Activated CD8-positive, alpha-beta memory T cell treated with anti-CD3 and anti-CD28 coated beads for 4 hours (primary cell): ENCODE measurements at places on chromosomes 12 and 14.

- no peak for DNase-seq
These were observed 149.4 kb downstream of the SNAPC1 start for GRCh38 chr14:61911574-61911973.

GRCh38 chr12:99959549-99960170 is 25.1 kb downstream of the ANKS1B start:
- DNase-seq, result no peak

DNA sequence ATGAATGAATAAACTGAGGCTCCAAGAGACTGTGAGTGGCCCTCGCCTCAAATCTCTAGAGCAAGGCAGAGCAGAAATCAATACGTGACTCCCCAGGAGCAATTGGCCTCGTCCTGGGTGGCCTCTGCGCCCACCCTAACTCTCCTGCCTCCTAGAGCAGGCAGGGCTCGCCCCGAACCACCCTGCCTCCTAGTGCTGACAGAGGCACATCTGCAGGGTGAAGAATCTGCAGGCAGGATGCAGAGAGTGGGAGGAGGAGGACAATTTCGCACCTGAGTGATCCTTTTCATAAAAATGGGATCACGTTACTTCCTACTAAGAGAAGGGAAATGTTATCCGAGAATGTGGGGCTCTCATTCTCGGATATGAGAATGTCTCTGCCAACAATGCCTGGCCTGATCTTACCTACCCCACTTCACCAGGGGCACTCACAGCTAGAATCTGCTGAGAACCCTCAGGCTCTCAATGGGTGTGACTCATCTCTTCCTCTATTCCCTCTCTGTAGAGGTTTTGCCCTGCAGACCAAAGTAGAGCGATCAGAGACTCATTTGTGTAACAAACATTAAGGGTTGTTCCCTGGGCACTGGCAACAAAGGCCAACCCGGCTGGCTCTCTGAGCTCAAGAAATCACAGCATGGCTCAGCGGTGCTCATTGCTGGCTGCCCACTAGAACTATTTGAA is 61.7 kb upstream of the BCL2L14 start:
- DNase-seq, result no peak

GRCh38 chr12:111523587-111524167 is 75.4 kb downstream of the ATXN2 start:
- DNase-seq, result no peak

DNA sequence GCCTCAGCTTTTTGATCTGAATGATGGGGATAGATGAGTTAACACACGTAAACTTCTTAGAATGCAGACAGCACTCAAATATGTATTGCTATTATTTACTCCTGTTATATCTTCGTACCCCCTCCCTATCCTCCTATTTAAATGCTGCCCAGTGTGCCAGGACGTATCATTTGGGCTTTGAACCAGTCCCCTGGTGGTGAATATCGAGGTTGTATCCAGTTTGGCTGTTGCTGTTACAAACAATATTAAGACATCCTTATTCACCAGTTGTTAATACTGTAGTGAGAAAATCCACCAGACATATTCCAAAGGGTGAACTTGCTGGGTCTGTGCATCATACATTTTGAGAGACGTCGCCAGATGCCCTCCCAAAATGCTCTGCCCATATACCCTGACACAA is 51.5 kb upstream of the FOXN3 start:
- DNase-seq, result no peak

DNA sequence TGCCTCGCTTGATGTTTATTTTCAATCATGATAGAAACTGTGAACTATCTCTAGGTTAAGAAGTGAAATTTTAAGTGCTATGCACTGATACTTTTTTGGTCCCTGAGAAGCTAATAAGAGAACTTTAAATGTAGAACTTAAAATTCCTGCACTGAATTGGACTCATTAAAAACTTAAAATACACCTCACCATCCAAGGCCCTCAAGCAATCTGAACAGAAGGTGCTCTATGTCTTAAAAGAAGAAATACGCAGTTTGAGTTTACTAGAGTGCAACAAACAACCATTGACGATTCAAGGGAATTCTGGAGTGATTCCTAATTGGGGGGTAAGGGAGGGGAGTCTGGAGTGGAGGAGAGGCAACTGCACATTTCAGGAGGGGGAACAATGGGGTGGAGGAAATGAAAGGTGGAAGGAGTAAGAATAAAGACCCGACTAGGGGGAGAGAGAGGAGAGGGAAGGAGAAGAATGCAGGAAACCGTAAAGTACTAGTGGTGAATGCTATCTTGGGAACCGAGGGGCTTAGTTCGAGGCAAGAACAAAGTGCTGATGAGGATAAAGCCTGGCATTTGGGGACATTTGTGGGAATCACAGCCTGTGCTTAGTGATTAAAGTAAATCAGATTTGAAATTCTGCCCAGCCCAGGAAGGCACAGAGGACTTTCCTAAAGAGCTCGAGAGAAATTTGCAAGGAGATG is 389.7 kb downstream of the AACS start:
- DNase-seq, result no peak

DNA sequence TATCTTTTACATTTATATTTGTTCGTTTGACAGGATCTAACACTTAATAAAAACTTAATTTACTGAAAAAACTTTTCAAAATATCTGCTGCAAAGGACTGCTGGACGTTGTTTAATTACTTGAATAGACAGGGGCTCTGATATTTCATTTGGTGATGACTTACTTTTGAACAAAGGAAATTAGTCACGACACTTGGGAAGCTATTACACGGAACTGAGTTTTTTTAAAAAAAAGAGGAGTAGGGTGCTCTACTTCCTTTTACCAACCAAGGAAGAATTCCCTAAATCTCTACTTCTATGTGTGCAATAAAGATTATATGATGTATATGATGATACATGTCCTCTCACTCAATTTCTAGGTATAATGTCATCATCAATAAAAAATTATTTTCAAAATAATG is 4.7 kb downstream of the FGD6 start:
- no peak for DNase-seq

DNA sequence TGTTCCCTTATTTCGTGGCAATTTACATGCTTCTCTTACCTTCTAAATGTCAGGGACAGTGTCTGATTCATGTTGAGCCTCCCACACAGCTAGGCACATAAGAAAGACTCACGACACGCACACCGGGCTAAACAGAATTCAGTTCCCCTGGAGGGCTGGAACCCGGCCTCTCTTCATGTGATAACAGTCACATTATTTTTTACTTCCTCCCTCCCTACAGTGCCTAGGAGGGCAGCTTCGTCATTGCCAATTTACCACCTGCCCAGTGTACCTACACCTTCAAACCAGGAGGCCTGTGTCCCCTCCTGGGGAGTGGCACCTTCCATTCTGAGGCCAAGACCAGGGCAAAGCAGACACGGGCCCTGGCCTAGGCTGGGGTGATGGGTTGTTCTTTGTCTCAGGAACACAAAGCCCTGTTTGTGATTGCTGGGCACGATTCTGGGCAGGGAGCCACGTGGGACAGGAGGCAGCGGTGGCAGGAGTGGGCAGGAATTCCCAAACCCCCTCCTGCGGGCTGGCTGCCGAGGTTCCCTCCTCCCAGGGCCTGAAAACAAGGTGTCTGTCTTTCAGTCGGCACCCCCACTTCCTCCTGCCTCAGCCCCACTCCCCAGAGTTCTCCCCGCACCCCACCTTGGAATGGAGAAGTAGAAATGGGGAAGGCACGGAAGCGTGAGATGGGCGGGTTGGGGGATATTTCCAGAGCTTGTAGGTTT is 6.8 kb upstream of the RASAL1 start:
- DNase-seq, result no peak

- DNase-seq, result no peak
These were observed 118.1 kb downstream of the CMAS start for GRCh38 chr12:22164139-22164538.

GRCh38 chr14:69574263-69574953 is at the start of gene CCDC177:
Gene CCDC177, minus strand, starts transcription at chr14:69574871. Its CDS starts 1,249 bp downstream, at chr14:69573622.
- peak; percentile 36 for DNase-seq

- DNase-seq, result no peak
These were observed 25.8 kb downstream of the KTN1 start for GRCh38 chr14:55605793-55606192.

- no peak for DNase-seq
These were observed 2.4 kb downstream of the GZMH start for GRCh38 chr14:24607081-24607480.

- no peak for DNase-seq
These were observed 13.7 kb upstream of the MED13L start for GRCh38 chr12:116291218-116291617.

DNA sequence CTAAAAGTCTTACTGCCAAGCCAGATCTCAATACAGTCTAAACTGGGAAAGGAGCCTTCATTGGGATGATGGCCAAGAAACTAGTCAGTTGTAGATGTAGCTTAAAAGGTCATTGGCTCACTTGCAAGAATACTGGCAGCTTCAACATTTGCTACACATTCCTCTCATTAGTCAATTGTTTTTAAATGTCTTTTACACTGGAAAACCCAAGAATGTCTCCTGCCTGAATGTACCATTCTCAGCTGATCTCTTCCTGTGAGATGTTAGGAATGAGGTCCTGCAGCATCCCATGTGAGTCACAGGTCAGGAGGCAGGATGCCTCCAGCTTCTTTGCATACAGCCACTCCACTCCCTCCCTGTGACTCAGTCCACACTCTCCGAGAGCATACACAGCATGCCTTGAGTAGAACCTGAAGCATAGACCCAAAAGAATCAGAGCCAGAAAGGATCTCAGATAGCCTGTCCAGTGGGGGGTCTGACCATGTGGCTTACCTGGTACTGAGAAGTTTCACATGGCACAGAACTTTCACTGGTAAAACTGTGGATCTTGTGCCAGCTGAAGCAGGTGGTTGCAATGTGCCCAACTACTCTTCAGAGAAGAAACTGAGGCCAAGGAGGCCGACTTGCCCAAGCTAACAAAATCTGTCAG is 56.0 kb upstream of the HECTD1 start:
- no peak for DNase-seq

- no peak for DNase-seq
These were observed 54.9 kb upstream of the SCN8A start for GRCh38 chr12:51536159-51536558.

GRCh38 chr12:42648061-42648460 is 58.5 kb upstream of the PRICKLE1 start:
- DNase-seq, result no peak

DNA sequence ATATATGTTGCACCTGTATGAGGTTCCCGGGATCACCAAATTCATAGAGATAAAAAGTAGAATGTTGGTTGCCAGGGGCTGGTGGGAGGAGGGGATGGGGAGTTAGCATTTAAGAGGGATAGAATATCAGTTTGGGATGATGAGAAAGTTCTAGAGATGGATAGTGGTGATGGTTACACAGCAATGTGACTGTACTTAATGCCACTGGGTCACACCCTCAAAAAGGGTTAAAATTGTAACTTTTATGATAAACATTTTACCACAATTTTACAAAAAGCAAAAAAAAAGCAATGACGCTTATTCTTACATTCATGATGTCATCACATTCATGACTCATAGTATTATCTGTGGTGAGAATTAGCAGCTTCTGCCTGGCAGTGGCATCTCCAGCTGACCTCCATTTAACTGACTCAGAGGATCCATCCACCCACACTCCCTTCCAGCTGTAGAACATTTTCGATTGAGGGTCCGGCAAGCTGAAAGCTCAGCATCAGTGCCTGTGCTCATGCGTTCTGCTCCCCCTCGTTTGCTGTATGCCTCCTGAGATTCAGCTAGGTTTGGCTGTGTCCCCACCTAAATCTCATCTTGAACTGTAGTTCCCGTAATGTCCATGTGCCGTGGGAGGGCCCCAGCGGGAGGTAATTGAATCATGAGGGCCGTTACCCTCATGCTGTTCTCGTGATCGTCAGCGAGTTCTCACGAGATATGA is 64.8 kb upstream of the TMEM260 start:
- no peak for DNase-seq

- DNase-seq, result no peak
These were observed at the start of gene TNS2 for GRCh38 chr12:53049571-53050318. Gene TNS2, plus strand, starts transcription at chr12:53050065. Its CDS starts 121 bp downstream, at chr12:53050186.

- DNase-seq, result no peak
These were observed 217.5 kb upstream of the C14orf180 start for GRCh38 chr14:104361921-104362681.

GRCh38 chr14:54087376-54087775 is 130.8 kb upstream of the BMP4 start:
- DNase-seq, result no peak

- no peak for DNase-seq
These were observed 85.6 kb downstream of the GALNT9 start for GRCh38 chr12:132243596-132244310.

- DNase-seq, result no peak
These were observed 37.7 kb downstream of the RAB35 start for GRCh38 chr12:120078868-120079267.

DNA sequence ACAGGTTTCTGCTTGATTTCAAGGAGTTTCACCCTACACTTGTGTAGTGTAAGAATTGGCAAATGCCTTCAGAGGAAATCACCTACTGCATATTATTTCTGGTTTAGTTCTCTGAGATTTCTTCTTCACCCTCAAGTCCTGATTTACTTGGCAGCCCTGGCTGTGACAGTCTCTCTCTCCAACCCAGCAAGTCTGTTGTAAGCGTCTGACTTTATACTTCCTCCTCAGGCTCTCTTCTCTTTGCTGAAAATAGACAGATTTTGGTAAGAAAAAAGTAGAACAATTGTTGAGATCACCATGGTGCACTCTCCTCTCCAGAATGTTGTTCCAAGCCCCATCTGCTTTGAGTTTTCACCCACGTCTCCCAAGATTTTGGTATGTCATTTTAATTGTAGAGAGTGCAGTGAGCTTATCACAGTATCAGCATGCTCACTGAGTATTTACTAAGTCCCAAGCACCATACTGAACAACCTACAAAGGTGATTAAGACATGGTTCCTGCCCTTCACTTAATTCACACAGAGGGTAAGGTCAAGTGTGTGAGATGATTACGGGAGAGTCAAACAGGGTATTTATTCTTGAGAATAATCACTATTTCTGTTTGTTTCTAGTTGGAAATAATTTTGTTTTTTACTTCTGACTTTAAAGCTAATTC is 148.7 kb downstream of the MDGA2 start:
- DNase-seq, result no peak

GRCh38 chr12:22993609-22994315 is 368.8 kb downstream of the ETNK1 start:
- DNase-seq, result no peak

DNA sequence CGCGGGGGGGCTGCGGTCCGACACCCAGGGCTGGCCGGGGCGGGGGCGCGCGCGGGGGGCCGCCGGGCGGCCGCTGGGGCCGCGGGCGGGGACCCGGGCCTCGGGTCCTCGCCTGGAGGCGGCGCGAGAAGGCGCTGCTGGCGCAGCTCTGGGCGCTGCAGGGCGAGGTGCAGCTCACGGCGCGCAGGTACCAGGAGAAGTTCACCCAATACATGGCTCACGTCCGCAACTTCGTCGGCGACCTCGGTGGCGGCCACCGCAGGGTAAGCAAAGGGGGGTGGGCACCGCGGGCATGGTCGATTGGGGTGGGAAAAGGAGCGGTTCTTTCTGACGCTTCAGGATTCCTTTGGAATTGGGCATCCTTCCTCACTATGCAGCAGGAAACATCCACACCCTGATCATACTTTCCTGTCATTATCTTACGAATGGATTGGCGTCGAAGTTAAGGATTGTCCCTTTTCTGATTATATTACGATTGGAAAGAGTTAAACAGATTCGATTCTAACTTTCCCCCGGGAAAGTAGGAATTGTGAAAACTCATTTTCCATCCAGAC is 798 bp downstream of the PDZRN4 start:
- DNase-seq, result no peak
